GM03348 (cell line): ENCODE measurements at places on chromosomes 11 and 22.

- peak; percentile 22 for DNase-seq
Observed at GRCh38 chr11:133787379-133788141, 57.8 kb downstream of the SPATA19 start.

GRCh38 chr22:49238181-49239141 is 589.2 kb downstream of the BRD1 start:
- no peak for DNase-seq

DNA sequence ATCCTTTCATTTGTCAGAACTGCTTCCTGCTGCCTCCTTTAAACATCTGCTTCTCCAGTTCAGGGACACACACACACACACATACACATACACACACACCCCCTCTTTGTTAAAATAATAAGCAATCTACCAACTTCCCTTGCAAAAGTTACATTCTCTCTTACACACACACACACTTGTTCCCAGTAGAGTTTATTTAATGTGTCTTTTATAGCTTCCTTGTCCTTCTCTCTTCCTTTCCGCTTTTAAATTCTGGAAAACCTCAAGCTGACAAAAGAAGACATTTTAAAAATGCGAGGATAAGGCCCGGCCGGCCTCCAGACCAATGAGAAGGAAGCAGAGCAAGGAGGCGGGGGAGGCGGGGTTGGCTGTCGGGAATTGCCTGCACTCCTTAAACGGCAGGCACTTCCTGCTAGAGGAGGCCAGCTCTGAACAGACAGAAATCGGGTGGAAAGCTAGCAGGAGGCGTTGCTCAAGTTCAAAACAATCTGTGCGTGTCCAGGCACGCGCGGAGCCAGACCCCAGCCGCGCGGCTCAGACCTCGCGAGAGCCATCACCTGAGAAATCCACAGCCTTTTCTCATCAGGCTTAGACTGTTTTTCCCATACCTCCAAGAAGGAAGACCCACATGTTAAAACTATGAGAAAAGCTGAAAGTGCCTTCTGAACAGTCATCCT is 99.9 kb downstream of the MAML2 start:
- peak; percentile 95 for DNase-seq

GRCh38 chr11:100831929-100832494 is 144.9 kb downstream of the ARHGAP42 start:
- DNase-seq = no peak

- no peak for DNase-seq
Observed at GRCh38 chr11:18770479-18771125, 21.0 kb downstream of the PTPN5 start.

GRCh38 chr11:109527496-109527895 is 105.5 kb downstream of the C11orf87 start:
- DNase-seq = peak; percentile 42

- DNase-seq = no peak
Observed at GRCh38 chr11:92391364-92391763, 166.7 kb downstream of the FAT3 start.

DNA sequence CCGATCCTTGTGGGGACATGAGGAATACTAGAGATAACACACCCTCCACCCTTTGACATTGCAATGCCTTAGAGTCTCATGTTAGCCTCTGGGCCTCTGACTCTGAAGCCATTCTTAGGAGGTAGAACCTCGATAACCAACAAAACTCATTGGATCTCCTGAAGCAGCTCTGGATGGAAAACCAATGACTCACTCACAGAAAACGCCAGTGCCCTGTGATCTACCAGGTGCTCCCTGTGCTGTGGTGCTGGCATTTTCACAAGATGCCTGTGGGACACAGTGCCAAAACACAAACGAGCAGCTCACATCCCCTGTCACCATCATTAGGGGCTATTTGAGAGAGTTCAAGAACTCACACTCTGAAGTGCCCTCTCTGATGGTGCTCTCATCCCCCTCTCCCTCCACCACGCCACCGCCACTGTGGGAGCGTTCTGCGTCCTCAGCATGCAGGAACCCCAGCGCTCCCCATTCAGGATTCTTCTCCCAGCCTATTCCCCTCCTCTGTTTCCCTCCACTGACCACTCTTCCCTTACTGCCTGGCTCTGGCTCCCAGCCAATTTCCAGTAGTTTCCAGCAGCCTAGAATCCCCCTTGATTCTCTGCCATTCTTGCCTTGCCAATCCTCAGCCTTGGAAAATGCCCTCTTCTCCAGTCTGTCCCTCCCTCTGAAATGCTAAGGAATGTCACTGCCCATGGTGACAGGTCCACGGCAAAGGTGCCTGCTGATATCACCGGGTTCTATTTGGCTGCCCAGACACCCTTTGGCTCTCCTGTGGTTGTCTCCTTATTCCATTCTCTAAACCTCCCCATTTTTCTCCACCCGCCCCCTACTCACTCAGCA is 4.7 kb upstream of the POLD4 start:
- peak; percentile 27 for DNase-seq

DNA sequence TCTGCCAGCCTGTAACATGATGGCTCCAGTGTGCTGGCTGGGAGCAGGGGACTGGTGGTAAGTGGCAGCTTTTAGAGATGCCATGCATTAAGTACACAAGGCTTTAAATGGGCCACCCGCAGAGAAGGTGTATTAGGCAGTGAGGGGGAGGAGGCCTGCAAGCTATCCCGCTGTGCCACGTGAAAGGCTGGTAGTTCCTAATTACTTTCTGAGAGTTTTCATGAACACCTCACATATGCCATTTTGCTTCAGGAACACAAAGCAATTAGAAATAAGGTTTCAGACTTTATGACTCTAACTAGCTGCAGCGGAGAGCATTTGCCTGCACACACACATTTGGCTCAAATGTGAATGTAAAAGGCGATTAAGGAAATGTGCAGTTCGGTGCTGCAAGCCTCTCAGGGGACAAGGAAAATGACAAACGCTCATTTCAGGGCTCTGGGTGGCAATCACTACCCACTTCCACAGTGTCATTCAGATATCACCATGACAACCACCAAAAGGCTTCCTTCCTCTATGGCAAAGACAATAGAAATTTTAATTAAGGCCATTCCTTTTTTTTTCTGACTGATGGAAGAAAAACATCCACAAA is 116.6 kb downstream of the PLEKHA7 start:
- no peak for DNase-seq

- no peak for DNase-seq
Observed at GRCh38 chr11:109972181-109972715, 120.9 kb upstream of the ZC3H12C start.

DNA sequence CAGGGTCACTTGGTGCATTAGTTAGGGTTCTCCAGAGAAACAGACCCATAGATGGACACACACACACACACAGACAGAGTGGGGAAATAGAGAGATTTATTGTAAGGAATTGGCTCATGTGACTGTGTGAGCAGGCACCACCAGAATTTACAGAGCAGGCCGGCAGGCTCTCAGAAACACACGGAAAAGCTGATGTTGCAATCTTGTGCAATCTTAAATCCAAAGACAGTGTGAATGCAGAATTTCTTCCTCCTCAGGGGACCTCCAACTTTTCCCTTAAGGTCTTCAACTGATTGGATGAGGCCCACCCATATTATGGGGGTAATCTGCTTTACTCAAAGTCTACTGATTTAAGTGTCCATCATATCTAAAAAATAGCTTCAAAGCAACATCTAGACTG is 49.8 kb downstream of the APIP start:
- peak; percentile 35 for DNase-seq

- no peak for DNase-seq
Observed at GRCh38 chr11:102516179-102516578, 14.4 kb downstream of the MMP7 start.

- DNase-seq = no peak
Observed at GRCh38 chr11:24738972-24739371, 242.1 kb downstream of the LUZP2 start.

DNA sequence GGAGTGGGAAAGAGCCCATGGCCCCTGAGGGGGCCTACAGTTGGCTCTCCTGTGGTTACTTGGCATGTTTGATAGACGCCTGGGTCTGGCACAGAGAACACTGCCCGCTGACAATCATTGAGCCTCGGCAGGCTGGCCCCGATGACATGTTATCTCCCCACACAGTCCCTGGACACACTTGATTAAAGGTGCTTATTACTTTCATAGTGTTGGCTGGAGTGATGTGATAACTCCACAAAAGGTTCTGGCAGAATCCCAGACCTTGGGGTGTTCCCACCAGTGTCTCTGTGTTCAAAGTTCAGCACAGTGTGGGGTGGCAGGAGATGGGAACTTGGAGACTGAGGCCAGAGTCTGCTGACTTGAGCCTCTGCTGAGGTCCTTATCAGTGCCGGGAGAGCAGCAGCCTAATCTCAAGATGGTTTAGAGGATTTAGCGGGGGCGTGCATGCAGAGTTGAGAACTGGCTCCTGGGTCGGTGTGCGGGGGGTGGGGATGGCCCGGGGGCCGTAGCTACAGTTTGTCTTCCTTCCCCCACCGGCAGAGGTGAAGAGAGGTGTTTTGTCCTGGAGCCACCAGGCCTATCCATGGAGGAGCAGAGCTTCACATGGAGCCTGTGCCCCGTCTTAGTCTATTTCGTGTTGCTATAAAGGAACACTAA is 22.5 kb downstream of the PARVB start:
- no peak for DNase-seq

GRCh38 chr22:47858773-47859306 is 1096.4 kb downstream of the TBC1D22A start:
- no peak for DNase-seq

DNA sequence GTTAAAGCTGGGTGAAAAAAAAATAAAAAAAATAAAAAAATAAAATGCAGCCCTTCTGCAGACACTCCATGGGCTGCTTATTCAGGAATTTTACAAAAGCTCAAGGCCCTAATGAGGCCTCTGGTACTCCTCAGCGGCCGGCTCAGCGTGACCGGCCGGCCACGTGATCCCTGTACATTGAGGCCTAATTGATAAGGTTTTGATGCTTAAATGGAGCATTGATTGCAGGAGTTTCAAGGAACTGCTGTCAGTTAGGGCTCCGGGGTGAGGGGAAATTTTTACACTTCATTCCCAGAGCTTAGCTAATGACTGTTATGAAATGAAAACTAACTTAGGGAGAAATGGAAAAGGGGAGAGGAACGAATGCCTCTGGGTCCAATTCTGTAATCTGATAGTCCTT is 368.8 kb upstream of the KIRREL3 start:
- DNase-seq = no peak

- DNase-seq = no peak
Observed at GRCh38 chr11:106158406-106158805, 80.9 kb downstream of the AASDHPPT start.

DNA sequence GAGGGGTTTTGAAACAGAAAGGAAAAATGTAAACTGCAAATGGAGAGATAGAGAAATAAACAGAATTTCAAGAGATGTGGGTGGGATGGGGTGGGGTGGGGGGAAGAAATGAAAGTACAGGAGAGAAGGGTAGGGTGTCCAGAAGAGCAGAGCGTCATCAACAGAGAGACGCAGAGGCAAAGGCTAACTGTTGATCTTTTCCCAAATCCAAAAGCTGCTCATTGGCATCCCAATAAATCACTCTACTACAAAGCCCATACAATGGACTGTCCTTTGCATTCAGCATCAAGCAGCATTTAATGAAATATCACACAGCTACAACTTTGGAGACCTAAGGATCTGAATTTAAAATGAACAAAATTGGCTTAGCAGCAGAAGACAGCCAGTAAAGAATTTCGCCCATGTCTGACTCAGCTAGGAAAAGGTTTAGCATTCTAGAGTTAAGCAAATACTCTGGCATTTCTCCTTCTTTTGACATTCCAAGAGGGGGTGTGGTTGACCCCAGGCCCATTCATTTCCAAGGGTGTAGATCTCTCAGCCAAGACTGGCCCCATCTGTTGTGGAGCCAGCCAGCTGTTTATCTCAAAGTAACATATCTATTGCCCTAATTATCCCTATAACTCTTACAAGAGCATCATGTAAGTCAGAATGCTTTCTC is 1.5 kb downstream of the RAB30 start:
- peak; percentile 77 for DNase-seq

DNA sequence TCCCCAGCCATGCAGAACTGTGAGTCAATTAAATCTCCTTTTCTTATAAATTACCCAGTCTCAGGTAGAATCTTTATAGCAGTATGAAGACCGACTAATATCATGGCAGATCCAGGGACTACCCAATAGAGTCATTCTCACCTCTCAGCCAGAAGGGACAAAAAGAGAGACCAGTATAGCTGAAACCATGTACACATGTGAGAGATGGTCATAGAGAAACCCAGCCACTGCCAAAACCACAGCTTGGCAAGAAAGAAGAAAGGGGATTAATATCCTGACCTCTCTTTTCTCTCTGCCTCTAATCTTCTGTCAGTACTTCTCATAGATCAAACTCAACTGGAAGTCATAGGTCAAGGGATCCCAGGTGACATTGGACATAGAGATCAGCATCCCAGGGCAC is 109.8 kb downstream of the CCDC34 start:
- no peak for DNase-seq

- no peak for DNase-seq
Observed at GRCh38 chr11:111562692-111563389, 22.3 kb downstream of the LAYN start.
